Lung microvascular endothelial cell (primary cell): ENCODE measurements at places on chromosomes 5 and 9.

- no peak for DNase-seq
Measured at GRCh38 chr5:59565551-59565950, 328.0 kb downstream of the PDE4D start.

GRCh38 chr5:67306965-67307607 is 110.5 kb upstream of the CD180 start:
- DNase-seq = no peak

DNA sequence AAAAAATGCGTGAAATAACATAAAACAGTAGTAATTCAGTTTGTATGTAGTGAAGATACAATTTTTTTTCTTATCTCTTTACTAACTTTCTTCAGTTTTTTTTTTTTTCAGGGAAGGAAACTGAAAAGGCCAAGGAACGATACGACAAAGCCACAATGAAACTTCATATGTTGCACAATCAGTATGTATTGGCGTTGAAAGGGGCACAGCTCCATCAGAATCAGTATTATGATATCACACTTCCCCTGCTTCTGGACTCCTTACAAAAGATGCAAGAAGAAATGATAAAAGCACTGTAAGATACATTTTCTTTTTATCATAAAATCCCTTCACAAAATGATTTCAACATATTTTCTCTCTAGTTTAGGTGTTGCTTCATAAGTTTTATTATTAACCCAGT is 120.0 kb downstream of the FER start:
- DNase-seq = no peak

- DNase-seq = no peak
Measured at GRCh38 chr5:86170194-86170593, 447.5 kb upstream of the COX7C start.
